Fibroblast of skin of left quadriceps (primary cell): ENCODE measurements at places on chromosomes 3 and 15.

GRCh38 chr15:29822100-29822683 lies at the start of gene TJP1:
TJP1 (minus strand) TSS chr15:29822468; CDS start chr15:29822028, 440 bp downstream.
- DNase-seq, result peak; percentile 50

GRCh38 chr3:114539525-114539924 lies 245.7 kb downstream of the TIGIT start:
- DNase-seq, result no peak

- DNase-seq, result peak; percentile 8
These were observed 363.6 kb downstream of the RORA start for GRCh38 chr15:60865507-60865906.

GRCh38 chr3:25678581-25678980 lies 13.9 kb upstream of the TOP2B start:
- no peak for DNase-seq

GRCh38 chr3:135556174-135556573 lies 409.4 kb upstream of the PPP2R3A start:
- DNase-seq, result peak; percentile 1

DNA sequence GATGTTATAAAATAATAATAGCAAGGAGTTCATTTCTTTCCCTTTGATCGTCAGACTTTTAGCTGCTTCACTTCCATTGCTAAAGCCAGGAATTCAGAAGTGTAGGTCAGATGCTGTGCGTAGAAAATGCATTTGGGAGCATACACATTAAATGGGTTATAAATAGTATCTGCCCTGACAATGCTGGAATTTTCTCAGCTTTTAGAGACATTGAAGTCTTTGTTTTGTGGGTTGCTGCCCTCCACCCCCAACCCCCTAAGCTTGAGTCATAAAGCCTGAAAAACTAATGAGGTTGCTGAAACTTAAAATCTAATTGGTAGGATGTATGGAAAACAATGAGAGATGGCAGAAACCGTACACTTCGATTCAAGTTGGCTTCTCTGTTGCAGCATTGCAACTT lies 81.9 kb downstream of the MITF start:
- DNase-seq, result no peak

GRCh38 chr15:82058026-82058425 lies 12.2 kb upstream of the MEX3B start:
- no peak for DNase-seq

DNA sequence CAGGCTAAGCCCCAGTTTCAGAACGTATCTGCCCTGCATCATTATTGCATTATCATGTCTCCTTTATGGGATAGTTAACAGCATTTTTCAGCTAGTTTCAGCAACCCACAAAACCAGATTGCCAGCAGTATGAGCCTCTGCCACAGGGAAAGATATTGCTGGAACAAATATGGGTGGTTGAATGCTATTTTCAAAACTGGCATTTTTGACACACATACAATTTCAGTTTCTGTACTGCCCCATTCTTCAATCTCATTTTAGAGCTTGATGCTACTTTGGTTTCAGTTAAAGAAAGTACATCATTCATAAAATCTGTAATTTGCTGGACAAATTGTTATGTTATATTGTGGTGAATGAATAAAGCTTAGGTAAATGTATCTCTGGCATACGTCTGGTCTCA lies 1037.5 kb downstream of the NAALADL2 start:
- DNase-seq, result no peak

DNA sequence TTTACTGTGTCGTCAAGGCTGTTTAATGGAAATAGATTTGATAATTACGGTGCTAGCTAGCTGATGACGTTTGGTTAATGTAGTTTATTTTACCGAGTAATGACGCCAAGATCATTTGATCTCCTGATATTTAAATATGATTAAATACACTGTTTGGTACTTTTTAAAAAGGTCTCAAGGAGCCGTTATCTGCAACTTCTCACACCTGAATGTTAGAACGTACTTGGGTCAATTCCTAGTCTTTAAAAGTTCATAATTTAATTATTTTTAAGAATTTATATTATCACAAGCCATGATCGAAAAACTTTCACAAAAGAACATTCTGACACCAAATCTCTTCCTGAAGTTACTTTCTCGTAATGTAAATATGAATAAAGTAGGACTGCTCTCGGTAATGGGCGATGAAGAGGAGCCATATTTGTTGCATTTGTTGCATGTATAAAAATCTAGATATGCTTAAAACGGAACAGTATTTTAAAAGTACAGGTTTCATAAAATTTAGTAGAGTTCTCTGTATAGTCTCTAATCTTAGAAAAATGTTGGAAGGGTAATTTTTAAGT lies 16.2 kb upstream of the CHD2 start:
- DNase-seq, result no peak

DNA sequence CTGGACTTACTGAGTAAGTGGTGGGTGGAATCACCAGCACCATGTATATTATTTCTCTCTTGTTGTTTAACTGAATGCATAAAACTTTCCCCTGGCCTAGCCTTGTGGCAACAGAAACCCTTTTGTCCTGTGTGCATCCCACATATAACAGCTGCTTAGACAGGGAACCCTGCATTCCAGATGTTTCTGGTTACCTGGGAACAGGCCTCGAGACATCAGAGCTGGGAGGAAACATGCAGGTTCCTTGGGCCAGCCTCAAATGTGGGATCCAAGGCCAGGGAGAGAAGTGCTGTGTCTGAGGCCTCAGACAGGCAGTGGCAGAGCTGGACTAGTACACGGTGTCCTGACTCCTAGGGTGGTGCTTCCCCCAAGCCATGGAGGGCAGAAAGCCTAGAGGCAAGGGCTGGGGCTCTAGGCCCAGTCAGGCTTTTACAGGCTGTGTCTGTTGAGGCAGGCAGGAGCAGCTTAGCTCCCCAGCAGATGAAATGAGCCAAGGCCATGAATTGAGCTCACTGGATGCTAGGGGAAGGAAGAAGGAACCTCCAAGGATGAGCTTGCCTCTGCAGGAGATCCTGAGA lies 57.7 kb downstream of the ITGA11 start:
- DNase-seq, result no peak

- DNase-seq, result no peak
These were observed 21.8 kb upstream of the KLF13 start for GRCh38 chr15:31304751-31305365.

DNA sequence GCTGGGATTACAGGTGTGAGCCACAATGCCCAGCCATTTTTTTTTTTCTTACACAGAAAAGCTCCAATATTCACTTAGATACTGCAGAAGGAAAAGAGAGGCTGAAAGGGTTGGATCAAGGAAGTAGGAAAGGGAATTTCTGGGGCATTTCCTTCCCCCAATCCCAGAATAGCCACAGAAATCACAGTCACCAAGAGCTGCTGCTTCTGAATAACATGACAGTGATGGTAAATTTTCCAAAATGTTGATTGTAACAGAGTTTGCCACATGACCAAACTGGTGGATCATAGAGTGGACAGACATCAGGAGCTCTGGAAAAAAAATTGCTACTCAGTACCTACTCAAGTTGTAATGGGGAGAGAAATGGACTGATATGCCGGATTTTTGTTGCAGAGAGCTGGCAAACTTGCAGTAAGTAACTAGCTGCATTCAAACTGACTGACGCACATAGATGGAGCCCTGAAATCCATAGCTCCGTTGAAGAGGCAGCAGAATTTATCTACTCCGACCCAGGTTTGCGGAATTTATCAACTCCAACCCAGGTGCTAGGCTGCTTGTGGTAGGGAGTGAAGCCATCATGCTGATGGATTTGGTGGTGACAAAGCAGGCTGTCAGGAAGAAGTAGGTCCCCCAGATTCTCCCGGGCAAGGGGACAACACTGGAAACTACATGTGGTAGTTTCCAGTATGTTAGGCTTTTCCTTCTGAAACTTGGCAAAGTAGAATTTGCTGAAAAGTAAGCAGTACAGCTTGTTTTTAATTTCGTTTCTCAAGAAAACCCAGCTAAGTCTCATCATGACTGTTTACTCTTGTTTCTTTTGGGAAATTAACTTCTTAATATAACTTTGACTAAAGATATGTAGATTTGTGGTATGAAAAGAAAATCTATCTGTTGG lies 10.5 kb upstream of the ADPGK start:
- DNase-seq, result no peak

- no peak for DNase-seq
These were observed 130.1 kb downstream of the RYR3 start for GRCh38 chr15:33440900-33441299.

DNA sequence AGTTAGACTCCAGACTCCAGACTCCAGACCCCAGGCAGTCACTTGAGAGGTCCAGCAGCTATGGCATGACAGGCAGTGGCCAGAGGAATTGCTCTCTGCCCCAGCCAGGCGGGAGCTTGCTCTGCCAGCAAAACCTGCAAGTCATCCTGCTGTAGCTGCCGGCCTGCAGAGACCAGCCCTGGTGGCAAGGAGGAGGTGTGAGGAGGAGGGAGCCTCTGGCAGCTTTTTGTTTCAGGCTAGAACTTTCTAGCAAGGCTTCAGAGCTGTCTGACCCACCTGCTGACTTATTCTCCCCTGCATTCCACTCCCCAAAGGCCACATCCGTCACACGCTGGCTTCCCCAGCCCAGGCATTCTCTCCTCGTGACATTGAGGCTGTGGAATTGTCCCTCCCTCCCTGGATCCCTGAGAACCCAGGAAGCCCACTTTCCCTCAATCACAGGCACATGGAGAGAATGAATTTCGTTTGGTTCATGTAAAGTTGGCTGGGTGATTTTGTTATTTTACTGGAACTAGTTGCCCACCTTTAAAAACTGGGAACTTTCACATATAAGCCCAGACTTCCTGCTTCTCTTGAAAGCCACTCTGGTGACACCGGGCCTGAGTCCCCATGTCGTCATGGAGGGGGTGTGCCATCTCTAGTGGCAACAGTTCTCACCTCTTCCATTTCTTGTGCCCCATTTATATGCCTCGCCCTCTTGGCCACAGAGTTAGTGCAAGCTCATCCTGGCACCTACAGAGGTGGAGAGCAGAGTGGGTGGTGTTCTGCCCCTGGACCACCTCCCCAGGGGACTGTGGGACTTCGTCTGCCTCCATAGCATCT lies 82.7 kb downstream of the ABHD5 start:
- DNase-seq, result no peak
